A673 (cell line): ENCODE measurements at places on chromosomes 2 and 18.

DNA sequence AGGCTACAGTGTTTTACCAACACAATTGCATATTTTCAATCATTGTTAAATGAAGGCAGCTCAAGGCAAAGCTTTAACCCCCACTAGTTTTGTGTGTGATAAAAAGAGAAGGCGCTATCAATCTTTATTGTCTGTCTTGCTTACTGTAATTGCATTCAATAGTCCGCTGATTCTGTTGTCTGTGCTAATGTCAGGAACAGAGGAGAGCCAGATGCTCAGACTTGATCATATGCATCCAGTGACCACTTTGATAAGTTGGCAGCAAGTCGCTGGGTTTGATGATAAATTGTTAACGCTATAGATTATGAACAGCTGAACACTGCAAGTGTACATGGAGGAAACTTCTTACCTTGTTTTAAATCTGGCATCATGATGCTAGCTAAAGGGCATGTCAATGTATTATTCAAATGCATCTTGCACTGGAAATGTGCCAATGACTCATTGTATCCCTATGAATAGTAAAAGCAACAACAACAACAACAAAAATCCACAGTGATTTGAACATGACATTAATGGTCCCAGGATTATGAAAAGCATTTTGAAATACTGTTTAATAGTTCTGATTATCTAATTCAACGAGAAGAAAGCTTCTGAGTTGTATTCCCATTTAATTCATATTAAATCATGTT, 423.5 kb upstream of the FANCL start:
- no peaks in the 10 kb centered on the region for H3K36me3 ChIP-seq
- no peaks in the 10 kb centered on the region for H3K4me1 ChIP-seq
- no peak overlapping the region for H3K27ac ChIP-seq
- H3K4me3 ChIP-seq: no peak overlapping the region

DNA sequence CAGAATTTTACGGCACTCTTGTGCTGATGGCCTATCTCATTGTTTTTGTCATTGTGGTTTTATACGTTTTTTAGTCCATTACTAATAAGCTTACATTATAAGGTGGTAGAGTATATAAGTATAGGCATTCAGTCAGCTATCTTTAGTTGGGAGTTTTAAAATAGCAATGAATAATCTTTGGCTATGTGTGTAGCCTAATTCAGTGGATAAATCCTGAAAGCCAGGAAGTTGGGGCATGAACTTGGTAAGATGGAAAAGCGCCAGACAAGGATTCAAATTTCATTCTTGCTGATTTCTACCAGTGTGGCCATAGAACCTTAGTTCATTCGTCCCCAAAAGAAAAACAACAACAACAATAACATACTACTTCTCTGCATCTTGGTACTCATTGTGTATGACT, 31.2 kb downstream of the EPC2 start:
- no peak overlapping the region for H3K27ac ChIP-seq
- peak; percentile 21 for DNase-seq
- no peak overlapping the region for H3K4me3 ChIP-seq
- H3K4me1 ChIP-seq: peaks cover 19% of the 10 kb centered on the region

GRCh38 chr2:237043866-237044265, 41.8 kb upstream of the COPS8 start:
- no peak overlapping the region for H3K4me3 ChIP-seq
- DNase-seq: no peak

DNA sequence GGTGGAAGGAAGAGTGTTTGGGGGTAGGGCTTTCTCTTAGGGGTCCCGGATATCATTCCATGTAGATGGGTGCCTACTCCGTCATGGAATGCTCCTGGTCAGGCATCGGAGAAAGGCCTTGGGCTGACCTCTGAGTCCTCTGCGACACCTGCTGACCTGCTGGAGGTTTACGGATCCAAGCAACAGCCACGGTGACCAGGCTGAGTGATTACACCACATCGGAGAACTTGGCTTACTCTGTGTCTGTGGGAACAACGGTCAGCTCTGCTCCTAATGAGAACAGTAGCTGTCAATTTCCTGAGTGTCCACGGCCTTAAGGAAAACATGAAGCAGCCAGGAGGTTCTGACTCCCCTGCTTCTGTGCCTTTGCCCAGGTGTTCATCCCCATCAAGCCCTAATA, 73.2 kb downstream of the TNP1 start:
- no peaks in the 10 kb centered on the region for H3K27me3 ChIP-seq
- no peaks in the 10 kb centered on the region for H3K4me1 ChIP-seq
- H3K27ac ChIP-seq: no peak overlapping the region
